ENCODE measurements at places on chromosomes 16 and 17.

DNA sequence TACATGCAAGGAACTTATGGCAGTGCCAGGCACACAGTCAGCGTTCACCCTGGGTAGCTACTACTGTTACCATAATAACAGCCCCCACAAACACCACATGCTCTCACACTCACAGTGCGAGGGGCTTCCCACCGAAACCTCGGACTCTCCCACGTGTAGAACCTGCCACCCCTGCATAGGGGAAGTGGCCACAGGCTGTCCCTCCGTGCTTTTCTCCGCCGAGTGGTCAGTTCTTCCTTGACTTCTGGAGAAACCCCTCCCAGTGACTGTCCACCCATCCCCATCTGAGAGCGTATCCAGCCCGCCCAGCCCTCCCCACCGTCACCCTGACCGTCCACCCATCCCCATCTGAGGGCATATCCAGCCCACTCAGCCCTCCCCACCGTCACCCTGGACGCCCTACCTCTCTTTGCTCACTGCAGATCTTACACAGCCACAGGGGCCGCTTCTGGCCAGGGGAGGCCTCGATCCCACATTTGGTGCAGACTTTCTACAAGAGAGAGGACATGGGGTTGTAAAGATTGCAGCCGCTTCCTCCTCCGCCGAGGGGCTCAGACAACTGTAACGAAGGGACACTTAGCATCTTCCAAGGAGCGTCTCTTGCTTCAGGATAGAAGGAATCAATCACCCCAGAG is 71.1 kb downstream of the RPH3AL start:
- no peak for DNase-seq

GRCh38 chr16:82715833-82716232 is 89.1 kb downstream of the CDH13 start:
- DNase-seq: no peak

DNA sequence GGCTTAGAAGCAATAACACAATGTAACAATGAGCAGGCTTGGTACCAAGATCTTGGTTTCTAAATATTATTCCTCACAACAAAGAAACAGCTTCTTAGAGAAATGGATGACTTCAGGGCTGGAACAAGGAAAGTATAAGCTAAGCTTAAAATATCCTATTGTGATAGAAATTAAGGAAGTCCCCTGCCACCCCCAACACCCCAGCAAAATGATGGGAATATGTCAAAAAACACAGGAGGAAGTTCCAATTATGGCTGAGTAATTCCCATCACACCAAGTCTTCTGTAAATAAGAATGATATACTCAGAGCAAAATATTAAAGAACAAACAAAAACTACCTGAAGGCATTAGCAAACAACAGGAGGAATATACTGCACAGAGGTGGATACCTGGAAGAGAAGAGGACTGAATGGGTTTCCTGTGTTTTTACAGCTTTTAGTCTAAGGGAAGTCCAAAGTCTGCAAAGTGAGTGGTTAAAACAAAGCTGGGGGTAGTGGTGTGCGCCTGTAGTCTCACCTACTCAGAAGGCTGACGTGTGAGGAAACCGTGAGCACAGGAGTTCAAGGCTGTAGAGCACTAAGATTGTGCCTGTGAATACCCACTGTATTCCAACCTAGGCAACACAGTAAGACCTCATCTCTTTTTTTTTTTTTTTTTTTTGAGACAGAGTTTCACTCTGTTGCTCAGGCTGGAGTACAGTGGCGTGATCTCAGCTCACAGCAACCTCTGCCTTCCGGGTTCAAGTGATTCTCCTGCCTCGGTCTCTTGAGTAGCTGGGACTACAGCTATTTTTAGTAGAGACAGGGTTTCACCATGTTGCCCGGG is 17.1 kb upstream of the ATP6V0A1 start:
- peak; percentile 20 for DNase-seq

- no peak for DNase-seq
These were observed 37.9 kb downstream of the ATP2C2 start for GRCh38 chr16:84406006-84406963.
